SHP77 treated with DMSO at 0.1 percent for 48 hours (cell line): ENCODE measurements at places on chromosomes 1 and 21.

DNA sequence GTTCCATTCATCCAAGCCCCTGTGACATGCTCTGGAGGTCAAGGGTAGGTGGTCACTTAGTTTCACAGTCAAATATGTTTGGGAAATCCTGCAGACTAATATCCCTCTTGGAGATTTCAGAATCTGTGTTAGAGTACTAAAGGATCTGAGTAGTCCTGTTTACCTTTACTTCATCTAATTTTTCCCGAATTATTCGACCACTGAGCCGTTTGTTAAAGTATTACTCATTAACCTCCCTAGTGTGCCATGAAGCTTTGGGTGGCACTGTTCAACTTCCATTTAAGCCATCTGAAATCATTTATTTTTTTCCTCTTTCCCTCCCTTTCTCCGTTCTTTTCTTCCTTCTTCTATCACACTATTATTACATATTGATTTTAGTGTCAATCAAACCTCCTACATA lies 109.9 kb downstream of the NGF start:
- no peak for DNase-seq

GRCh38 chr1:97980530-97980929 lies 59.7 kb upstream of the DPYD start:
- DNase-seq, result no peak

DNA sequence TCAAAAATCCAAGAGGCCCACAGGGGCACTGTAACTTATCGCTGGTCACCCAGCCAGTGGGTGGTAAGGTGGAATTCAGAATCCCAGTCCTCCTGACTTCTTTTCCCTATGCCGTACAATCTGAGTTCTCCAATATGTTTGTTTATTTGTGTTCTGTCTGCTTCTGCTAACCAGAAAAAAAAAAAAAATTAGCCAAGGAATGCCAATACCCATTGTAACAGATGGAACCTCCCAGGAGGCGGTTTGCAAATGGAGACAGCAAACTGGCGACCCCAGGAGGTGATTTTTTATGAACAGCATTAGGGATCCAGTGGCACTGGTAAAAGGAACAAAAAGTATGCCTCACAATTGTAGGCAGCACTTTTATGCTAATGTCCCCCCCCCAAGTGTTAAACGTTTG lies 189.0 kb upstream of the FGGY start:
- no peak for DNase-seq

- DNase-seq, result no peak
These were observed 26.8 kb downstream of the TMEM201 start for GRCh38 chr1:9615316-9616063.

GRCh38 chr21:40717028-40717427 lies 129.9 kb downstream of the DSCAM start:
- DNase-seq, result no peak

DNA sequence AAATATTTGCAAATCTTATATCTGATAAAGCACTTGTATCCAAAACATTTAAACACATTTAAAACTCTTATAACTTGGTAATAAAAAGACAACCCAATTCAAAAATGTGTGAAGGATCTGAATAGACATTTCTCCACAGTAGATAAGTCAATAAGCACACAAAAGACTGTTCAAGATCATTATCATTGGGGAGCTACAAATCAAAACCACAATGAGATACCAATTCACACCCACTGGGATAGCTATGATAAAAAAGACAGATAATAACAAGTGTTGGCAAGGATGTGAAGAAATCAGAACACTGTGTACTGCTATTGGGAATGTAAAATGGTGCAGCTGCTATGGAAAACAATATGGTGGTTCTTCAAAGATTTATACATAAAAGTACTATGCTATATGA lies 5.1 kb upstream of the LIN9 start:
- no peak for DNase-seq

DNA sequence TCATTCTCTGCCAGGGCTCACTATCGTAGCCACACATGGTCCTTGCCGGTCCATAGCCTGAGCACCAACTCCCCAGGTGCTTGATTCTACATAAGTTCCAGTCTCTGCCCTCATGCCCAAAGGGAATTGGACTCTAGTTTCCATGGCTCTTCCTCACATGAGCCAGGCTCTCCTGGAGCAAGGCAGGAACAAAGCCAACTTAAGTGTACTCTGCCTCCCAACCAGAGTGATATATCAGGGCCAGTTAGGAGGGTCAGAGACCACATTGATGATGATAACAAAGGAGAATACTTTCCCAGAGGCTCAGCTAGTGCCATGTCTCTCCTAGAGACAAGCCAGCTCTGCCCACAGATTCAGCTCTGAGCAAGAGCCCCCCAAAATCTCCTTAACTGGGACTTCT lies 70.9 kb downstream of the ERI3 start:
- DNase-seq, result peak; percentile 61

DNA sequence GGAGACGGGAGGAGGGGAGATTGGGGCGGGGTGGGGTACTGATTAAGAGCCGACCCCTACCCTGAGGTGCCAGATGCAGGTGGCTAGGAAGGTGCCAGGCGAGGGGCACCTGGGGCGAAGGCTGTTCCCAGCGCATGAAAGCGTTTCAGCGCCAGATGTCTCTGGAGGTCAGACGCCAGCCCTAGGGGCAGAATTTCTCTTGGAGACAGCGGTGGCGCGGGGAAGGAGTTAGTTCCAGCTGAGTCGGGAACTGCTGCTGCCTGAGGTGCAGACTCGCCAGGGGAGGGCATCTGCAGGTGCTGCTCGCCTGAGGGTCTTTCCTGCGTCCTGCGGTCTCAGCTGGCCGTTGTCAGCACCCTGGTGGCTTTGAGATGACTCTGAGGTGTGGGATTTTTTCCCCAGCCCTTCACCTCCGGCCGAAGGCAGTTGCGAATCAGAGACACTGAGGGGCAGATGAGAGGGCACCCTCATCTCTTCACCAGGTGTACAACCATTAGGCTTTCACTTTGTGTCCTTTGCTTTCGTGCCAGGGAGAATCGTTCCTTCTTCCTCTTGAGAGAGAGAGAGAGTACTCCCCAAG lies 539 bp downstream of the CGN start:
- peak; percentile 62 for DNase-seq

DNA sequence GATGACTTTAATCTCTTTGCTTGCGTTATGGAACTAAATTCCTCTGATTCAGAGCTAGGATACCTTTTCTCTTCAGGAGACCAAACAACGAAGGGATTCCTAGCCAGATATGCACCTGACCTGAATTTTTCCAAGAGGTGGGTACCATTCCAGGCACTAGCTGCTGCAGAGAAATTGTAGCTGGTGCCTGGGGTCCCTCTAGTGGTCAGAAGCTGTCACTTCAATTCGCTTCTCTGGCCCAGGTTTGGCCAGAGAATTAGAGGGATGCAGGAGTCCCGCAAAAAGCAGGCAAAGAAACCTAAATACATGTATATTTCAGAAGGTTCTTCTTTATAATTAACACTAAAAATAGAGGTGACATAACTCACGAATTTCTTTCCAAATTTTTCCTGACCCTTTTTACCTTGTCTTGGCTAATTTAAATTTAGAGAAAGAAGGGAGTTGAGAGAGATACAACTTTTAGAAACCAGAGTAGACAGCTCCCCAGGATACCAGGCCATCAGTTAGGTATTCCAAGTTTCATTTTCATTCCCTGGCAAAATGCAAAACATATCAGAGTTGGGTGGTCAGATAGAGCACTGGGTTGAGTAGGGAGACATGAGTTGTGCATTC lies 9.6 kb downstream of the ACKR1 start:
- DNase-seq, result no peak

GRCh38 chr1:111666828-111667227 lies 47.2 kb downstream of the RAP1A start:
- DNase-seq, result no peak

- no peak for DNase-seq
These were observed 204.3 kb downstream of the FGGY start for GRCh38 chr1:59500950-59501742.

- DNase-seq, result no peak
These were observed 85.3 kb downstream of the CAMTA1 start for GRCh38 chr1:6870571-6870970.

- no peak for DNase-seq
These were observed 10.9 kb upstream of the GUCA2A start for GRCh38 chr1:42175314-42176054.

- no peak for DNase-seq
These were observed 106.6 kb downstream of the DUSP10 start for GRCh38 chr1:221635305-221635704.

DNA sequence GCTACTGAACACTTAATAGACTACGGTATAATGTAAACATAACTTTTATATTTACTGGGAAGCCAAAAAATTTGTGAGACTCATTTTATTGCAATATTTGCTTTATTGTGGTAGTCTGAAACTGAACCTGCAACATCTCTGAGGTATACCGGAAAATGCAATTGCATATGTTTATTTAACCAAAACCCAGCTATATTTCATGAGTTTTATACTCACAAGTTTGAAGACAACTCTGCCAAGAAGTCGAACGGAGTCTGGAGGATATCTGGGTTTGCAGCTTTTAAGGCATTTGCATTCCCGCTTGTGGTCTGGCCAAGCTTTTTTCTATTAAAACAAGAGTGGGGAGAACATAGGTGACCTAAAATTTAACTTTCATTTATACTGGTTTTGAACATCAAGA lies 171.9 kb downstream of the SMYD3 start:
- no peak for DNase-seq

GRCh38 chr1:225818229-225818628 lies 8.3 kb downstream of the EPHX1 start:
- DNase-seq, result no peak

- no peak for DNase-seq
These were observed 394.4 kb downstream of the PTPRU start for GRCh38 chr1:29630756-29631155.

GRCh38 chr1:151282883-151283725 lies 1.0 kb downstream of the ZNF687 start:
- DNase-seq, result no peak

- no peak for DNase-seq
These were observed 31.7 kb upstream of the LAX1 start for GRCh38 chr1:203733009-203733863.

GRCh38 chr1:176656257-176656995 lies 193.5 kb downstream of the PAPPA2 start:
- no peak for DNase-seq

- no peak for DNase-seq
These were observed 33.2 kb downstream of the KCND3 start for GRCh38 chr1:111956155-111956771.

- DNase-seq, result no peak
These were observed 4.0 kb downstream of the EPS8L3 start for GRCh38 chr1:109759513-109760334.

GRCh38 chr1:83999316-83999819 lies 436 bp upstream of the TTLL7 start:
- DNase-seq, result peak; percentile 85

DNA sequence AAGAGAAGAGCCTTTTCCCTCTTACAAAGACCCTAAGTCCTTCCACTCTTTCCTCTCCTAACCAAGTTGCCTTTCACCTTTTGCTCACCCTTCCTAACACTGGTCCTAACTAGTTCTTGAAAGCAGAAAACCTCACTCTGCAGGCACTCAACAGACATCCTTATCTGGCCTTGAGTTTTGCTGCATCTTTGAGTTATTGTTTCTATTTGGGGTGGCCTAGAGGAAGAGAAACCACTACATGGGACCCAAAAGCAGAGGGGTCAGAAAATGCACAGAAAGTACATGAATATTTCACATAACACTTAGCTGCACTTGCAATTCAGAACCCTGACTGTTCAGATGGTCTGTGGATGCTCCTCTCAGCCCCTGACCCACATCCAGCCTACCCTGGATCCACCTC lies 178.3 kb upstream of the SYT6 start:
- DNase-seq, result no peak
